ENCODE measurements at places on chromosomes 12 and 14.

GRCh38 chr14:68888883-68889282, 90.2 kb downstream of the ACTN1 start:
- DNase-seq, result no peak

GRCh38 chr14:103604620-103605019, 24.4 kb upstream of the KLC1 start:
- DNase-seq, result no peak

DNA sequence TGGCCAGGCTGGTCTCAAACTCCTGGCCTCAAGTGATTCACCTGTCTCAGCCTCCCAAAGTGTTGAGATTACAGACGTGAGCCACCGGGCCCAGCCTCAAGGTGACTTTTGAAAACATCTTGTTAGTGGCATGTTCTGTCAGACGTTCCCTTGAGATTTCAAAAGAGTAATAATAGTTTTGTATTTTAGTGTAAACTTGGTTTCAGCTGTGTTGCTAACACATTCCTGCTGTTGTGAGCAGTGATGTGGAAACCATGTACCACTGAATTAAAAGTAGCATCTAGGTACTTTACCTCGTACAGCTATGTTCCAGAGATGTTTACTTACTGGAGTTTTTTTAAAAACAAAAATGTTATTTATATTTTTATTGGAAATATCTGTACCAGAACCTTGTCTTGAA, 111.3 kb downstream of the AEBP2 start:
- no peak for DNase-seq

DNA sequence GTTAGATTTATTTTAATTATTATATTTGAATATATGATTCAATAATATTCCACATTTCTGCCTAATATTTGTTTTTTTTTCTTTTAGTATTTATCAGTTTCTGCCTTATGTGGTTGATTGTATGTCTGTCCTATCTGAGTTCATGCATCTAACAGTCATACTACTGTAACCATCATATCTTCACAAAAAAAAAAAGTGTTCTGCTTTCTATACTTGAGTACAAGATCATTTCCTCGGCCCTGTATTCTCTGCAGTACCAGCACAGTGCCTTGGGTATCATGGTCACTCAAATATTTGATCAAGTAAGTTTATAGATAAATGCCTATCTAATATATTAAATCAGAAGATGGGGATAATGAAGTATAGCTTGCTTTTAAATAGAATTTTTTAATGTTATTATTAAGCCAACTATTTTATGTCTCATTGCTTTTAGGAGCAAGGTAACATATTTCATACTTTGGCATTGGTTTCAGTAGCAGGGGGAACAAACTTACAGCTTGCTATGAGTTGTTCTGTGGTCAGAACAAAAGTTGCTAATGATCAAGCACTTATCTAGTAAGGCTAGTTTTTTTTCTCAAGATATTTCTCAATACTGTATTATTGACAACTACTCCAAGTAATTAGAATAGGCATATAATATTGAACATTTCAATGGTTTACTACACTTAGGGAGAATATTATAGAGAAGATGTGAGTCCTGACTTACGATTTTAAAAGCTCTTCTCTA, 290.5 kb upstream of the FBXO33 start:
- no peak for DNase-seq

DNA sequence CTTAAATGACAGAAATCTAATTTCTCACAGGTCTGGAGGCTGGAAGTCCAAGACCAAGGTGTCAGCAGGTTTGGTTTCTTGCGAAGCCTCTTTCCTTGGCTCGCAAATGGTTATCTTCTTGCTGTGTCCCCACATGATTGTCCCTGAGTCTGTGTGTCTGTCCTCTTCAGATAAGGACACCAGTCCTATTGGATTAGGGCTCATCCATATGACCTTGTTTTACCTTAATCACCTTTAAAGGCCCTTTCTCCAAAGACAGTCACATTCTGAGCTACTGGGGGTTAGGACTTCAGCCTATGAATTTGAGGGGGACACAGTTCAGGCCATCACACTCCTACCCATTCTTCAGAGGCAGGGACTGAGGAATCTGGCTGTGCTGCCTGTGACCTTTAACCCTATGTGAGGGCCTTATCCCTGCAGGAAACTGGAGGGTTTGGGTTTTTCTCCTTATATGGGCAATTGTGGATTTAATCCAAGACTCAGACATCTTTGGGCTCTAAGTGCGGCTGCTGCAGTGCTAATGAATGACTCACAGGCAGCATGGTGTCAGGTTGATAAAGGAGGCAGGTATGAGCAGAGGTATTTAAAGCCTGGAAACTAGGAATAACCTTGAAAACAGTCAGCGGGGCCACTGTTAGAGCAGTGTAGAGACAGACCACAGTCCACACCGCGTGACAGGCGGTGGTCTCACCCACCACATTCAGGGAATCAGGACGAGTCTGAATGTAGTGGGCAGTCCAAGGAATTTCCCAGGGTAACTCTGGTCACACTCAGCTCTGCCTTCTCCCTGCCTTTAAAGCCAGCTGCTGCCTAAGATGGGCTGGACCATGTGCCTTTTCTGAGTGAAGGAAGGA, 10.2 kb downstream of the TPCN1 start:
- no peak for DNase-seq

DNA sequence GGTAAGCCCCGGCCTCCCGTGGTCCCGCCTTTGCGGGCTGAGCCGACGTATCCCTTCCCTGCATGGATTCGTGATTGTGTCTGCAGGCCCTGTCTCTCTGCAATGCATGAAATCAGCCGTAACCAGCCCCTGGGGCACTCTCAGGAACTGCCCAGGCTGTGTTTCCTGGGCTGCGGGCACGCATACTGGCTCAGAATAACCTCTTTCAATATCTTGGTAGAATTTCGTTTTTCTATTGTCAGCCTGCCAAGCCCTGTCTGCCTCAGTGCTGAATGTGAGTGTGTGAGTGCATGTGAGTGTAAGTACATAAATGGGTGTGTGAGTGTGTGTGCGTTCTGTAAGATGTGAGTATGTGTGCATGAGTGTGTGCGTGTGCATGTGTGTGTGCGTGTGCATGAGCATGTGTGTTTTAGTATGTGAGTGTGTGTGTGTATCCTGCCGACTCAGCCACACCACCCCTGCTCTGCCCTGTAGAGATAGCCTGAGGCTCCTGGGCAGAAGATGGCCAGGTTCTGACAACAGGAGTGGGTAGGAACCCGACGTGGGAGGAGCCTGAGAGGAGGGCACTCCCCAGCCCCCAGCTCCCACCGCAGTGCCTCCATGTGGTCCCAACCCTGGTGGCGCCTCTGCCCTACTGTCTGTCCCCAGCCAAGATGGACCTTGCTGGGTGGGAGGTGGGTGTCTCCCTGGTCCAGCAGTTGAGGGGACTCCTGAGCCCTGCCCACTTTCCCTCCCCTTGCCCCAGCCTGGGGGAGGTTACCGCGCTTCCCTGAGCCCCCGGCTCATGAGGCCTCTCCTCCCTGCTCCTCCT, 268.8 kb downstream of the ADGRD1 start:
- DNase-seq, result peak; percentile 5

DNA sequence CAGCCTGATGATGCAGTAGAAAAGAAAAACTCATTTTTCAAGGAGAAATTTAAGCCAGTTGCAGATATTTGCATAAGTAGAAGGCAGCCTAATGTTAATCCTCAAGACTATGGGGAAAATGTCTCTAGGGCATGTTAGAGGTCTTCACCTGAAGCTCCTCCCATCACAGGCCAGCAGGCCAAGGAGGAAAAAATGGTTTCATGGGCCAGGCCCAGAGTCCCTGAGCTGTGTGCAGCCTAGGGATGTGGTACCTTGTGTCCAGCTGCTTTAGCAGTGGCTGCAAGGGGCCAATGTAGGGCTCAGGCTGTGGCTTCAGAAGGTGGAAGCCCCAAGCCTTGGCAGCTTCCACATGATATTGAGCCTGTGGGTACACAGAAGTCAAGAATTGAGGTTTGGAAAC, 1946.7 kb upstream of the FLRT2 start:
- no peak for DNase-seq

DNA sequence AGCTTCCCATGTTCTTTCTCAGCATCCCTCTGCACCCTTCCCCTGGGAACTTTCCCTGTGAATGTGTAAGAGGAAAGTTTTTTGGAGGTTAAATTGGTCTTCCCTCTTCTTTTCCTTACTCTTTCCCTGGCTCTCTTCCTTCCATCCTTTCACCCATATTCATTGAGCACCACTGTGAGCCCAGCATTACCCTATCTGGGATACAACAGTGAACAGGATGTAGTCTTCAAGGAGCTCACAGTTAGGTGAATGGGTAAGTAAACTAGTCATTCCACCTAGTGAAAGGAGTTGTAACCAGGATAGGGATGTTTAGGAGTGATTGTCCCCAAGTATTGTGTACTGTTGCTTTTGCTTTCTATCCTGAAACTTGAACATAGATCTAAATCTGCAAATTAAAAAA, 123.8 kb downstream of the MYRFL start:
- no peak for DNase-seq

GRCh38 chr12:89383235-89384049, 31.1 kb upstream of the DUSP6 start:
- no peak for DNase-seq
